ENCODE measurements at places on chromosomes 2 and 18.

GRCh38 chr2:12006850-12007249 is 260.4 kb downstream of the LPIN1 start:
- no peak for DNase-seq

GRCh38 chr2:213152065-213152794 is 818 bp upstream of the IKZF2 start:
- DNase-seq: no peak

- peak; percentile 68 for DNase-seq
Observed at GRCh38 chr2:100292022-100292580, 30.2 kb downstream of the LONRF2 start.

- DNase-seq: no peak
Observed at GRCh38 chr2:240783819-240784621, 36.0 kb downstream of the KIF1A start.

DNA sequence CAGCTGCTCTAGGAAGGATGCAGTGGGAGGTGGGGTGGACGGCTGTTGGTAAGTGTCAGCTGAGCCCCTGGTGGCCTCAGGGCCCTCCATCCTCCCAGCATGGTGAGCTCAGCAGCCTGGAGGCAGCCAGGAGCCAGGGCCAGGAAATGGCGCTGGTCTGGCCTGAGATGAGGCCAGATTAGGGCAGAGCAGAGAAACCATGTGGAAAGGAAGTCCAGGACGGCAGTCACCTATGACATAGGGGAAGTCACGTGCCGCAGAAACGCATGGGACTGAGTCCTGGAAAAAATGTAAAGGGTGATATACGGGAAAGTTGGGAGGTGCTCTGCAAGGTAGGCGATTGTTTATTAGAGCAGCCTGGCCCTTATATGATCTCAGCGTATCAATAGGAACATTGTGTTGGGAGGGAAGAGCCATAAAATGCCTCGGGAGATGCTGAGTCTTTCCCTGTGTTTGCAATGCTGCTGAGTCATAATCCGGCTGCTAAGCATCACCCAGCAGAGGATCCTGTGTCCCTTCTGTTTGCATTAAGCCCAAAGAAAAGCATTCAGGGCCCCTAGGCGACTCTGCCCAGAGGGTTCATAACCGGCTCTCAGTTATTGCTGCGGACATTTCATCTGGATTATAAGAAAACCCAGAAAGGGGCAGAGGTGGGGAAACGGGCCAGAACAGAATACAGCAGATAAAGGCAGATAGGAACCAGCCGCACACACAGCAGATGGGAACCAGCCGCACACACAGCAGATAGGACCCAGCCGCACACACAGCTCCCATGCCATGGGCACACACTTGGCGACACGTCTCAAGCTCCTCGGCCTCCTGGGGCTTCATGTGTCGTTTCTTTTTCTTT is 30.3 kb upstream of the B3GNT7 start:
- no peak for DNase-seq

DNA sequence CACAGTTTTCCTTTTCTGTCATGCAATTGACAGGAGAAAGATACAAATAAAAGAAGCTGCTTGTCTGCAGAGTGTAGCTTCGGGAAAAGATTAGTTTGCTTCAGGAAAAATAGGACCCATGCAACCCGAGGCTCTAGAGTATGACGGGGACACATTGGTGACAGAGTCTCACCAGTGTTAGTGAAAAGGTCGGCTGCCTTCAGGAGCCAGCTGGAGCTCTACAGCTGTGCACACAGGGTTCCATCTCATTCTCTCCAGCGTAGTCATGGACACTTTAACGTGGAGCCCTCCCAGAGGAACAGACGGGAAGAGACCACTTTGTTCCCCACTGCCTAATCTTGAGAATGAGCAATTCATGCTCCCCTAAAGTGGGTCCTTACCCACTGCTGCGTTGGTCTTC is 42.9 kb downstream of the FECH start:
- DNase-seq: no peak

DNA sequence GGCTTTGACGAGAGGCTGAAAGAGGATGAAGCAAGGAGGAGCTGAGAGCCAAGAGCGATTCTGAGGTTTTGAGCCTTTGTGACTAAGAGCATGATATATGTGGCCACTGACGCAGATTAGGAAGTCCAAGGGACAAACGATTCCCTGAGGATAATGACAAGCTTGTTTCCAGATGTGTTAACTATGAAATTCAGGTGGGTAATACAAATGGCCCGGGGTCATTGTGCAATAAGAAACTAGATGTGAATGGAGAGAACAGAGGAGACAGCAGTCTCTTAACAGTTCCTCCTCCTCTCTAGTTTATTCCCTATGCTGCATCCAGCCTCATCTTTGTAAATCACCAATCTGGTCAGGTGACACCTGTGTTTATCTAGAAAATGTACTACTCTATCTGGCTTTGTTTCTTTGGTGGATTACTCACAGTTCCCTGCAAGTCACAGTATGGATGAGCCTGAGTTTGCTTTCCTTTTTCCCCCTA is 84.2 kb downstream of the SOCS6 start:
- DNase-seq: no peak

DNA sequence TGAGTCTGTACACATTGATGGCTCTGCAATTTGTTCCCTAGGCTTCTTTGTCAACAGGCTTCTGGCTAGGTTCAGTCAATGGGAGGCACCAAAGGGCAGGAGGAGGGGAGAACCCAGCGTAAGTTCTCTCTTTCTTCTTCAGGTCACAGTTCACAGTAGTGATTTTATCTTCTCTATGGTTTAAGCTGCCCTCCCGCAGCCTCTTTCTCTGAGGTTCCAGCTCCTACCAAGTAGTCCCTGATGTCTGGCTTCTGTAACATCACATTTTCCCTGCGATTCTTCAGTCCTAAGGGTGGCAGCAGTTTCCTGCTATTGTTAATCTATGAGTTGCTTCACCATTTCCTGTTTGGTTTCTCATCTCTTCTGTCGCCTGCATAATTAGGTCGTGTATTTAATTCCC is 107.4 kb downstream of the CPO start:
- peak; percentile 11 for DNase-seq

- DNase-seq: no peak
Observed at GRCh38 chr2:88690591-88691338, 708 bp upstream of the RPIA start.

DNA sequence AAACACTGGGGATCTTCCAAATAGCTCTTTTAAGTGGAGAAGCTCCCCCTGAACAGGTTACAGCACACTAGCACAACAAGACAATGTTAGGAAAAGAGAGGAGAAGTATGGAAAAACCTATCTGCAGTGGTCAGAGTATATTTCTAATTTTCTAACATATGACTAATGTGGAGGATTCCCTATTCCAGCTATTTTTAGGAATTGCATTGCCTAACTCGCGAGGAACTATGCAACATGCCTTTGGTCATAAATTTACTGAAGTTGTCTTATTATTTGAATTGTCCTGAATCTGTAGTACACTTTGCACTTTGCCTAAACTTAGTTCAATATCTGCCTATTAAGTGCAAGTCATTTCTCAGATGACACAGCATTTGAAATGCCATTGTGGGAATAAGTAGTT is 381.4 kb downstream of the CCDC85A start:
- DNase-seq: no peak

DNA sequence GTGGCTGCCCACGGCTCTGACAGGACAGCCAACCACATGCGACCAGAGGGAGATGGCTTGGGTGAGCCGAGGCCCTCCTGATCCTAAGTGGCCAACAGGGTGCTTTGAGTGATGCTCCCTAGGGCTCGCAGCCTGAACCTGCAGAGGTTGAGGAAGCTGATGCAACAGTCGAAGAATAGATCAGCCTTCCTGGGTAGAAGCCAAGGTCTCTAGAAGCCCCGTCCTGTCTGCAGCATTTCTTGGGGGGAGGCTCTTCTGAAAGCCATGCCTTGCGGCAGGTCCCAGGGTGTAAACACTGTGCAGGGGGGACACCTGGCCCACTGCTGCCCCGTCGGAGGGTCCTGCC is 136.4 kb downstream of the HDAC4 start:
- DNase-seq: peak; percentile 76

GRCh38 chr18:58507880-58508279 is 121.0 kb downstream of the ALPK2 start:
- DNase-seq: no peak

GRCh38 chr2:218368621-218369153 is 12.0 kb downstream of the CATIP start:
- no peak for DNase-seq

GRCh38 chr2:177433402-177433801 is 40.8 kb downstream of the AGPS start:
- DNase-seq: no peak

- DNase-seq: no peak
Observed at GRCh38 chr2:218024336-218024735, 21.5 kb upstream of the TNS1 start.

DNA sequence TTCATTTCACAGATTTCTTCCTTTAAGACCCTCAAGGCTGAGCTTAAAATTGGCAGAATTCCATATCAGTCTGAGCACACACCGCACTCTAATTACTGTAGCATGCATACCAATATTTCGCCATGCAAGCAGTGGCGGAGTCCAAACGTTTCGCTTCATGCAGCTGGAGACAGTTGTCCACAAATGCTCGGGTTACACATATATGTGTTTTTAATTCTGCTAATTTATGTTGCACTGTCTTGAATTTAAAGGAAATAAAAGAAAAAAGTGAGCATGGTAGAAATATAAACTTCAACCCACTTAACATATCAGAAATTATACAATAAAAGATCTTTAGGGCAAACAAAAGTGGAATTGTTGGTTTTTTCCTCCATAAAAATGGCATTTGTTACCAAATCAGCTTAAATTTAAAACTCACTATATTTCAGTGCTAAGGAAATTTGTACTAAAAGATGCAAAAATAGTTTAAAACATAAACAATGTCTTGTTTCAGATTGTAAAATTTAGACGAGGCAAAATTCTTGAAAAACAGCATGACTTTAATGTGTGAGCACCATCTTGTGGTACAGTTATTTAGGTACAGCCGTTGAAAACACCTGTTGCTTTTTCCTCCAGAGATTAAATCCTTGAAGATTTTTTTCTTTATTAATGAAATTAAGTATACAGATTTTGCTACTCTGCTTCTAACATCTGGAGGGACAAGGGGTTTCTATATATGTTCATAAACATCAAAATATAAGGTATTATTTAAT is 24.1 kb upstream of the KANSL1L start:
- peak; percentile 13 for DNase-seq

GRCh38 chr2:181810823-181811695 is 80.5 kb upstream of the ITPRID2 start:
- peak; percentile 37 for DNase-seq

- DNase-seq: no peak
Observed at GRCh38 chr2:45212953-45213635, 203.8 kb upstream of the SIX2 start.

- DNase-seq: no peak
Observed at GRCh38 chr2:147826278-147827087, 18.3 kb upstream of the ACVR2A start.

DNA sequence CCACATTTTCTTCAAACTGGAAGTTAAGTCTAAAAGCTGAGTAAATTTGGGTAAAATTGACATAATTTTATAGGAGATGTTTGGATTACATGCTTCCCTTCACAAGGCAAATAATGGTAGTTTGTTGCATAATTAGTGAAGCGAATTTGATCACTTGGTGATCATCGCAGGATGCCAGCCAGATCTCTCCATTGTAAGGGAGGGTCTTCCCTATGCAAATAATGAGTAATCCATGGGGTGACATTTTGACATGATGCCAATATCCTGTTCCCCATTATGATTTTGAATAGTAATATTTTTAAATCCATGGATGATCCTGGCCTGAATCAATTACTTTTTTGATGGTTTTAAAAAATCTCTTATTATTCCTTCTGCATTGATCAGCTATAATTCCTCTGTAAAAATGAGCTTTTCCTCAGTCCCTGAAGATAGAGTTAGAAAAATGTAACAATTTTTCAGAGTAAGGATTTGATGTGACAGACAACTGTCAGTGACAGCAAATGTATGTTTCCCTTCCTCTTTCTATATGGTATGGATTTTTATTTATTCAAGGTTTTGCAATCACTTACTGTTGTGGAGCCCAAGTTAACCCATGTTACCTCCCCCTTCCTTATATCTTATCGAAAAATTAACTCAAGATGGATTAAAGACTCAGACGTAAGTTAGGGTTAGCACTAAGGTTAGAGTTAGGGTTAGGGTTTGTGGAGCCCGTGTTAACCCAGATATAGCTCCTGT is 21.4 kb downstream of the CCL20 start:
- no peak for DNase-seq

- DNase-seq: no peak
Observed at GRCh38 chr2:173982918-173983317, 17.7 kb upstream of the SP3 start.

DNA sequence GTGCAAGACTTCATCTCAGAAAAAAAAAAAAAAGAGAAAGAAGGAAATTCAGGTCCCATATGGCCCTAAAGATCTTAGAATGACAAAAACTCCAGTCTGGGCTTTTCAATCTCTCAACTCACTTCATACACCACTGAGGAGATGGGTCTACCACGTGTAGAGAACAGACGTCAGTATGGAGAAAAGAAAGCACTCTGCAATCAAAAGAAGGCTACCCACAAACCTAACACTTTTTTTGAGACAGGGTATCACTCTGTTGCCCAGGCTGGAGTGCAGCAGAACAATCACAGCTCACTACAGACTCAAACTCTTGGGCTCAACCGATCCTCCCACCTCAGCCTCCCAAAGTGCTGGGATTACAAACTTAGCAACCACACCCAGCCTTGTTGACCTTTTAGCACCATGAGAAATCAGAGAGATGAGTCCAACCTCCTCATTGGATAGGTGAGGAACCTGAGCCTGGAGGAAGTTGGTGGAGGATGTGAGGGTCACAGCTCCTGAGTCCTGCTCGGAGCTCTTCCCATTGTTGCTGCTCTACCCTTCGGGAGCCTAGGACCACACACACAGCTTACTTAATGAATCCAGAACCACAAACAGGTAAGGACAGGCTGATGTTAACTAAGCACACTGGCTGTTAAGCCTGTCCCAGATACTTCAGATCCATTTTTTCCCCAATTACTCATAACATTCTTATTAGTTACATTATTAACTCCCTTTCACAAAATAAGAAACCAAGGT is 23.7 kb downstream of the TBC1D8 start:
- DNase-seq: no peak

GRCh38 chr18:77571743-77572142 is 322.1 kb downstream of the GALR1 start:
- no peak for DNase-seq

DNA sequence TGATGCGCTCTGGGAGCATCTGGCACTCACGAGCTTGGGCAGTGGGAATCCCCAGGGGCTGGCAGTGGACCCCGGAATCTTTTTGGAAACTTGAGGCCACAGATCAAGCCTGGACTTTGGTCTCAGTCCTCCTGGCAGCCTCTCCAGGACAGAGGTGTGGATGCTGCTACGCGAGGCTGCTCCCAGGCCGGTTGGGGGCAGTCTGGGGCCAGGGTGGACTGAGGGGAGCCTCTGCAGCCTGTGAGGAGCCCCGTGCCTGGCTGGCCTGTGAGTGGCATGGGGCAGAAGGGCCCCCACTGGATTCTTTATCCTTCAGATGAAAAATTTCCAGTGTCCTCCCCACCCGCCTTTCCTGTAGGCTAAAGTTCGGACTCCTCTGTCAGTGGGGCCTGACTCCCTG is 12.7 kb upstream of the DES start:
- DNase-seq: no peak

DNA sequence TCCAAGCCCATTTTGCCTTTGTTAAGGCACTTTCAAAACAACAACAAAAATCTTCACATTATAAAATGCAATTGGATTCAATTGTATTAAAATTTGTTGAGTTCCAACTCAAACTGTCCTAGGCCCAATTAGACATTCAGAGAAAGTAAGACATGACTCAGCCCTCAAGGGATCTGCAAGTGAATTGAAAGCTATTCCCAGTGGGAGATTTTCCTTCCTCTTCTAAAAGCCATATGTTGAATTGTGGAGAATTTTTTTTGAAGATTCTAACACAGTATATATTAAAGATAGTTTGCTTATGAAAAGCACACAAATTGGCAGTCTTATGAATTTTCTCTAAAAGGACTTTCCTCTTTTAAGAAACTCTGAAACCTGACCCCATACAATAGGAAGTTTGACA is 268.0 kb upstream of the PARD3B start:
- no peak for DNase-seq

Measured in DND-41 (cell line).